Natural killer cell treated with Interleukin-12 subunit alpha and Interleukin-12 subunit beta and Interleukin-15 and Interleukin-18, amount 100 ng/mL, for 72 hours (primary cell): ENCODE measurements at places on chromosomes 12 and 14.

DNA sequence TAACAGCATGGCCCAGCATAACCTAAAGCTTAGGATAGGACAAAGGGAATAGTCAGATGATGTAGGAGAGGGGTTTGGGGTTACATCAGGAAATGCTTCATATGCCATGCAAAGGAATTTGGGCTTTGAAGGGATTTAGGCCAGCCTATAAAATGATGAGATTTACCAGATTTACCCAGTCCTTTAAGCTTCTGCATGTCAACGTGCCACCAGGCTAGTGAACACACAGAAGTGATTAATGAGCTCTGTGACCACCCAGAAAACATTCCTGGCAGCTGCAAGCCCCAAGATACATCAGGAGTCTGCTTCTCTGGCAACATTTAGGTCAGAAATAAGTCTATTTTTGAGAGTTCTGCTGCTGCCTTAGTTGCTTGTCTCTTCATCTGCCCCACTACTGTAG, 118.3 kb downstream of the LRIG3 start:
- no peaks in the 10 kb centered on the region for H3K27me3 ChIP-seq
- no peak overlapping the region for H3K4me3 ChIP-seq
- H3K27ac ChIP-seq = no peak overlapping the region
- no peaks in the 10 kb centered on the region for H3K36me3 ChIP-seq
- no peaks in the 10 kb centered on the region for H3K4me1 ChIP-seq
- no peak for DNase-seq

- H3K27me3 ChIP-seq = no peaks in the 10 kb centered on the region
- no peak overlapping the region for H3K27ac ChIP-seq
- H3K4me1 ChIP-seq = no peaks in the 10 kb centered on the region
- peaks cover 5% of the 10 kb centered on the region for H3K36me3 ChIP-seq
- no peak for DNase-seq
Observed at GRCh38 chr14:83172363-83172762, 1638.7 kb upstream of the SEL1L start.

DNA sequence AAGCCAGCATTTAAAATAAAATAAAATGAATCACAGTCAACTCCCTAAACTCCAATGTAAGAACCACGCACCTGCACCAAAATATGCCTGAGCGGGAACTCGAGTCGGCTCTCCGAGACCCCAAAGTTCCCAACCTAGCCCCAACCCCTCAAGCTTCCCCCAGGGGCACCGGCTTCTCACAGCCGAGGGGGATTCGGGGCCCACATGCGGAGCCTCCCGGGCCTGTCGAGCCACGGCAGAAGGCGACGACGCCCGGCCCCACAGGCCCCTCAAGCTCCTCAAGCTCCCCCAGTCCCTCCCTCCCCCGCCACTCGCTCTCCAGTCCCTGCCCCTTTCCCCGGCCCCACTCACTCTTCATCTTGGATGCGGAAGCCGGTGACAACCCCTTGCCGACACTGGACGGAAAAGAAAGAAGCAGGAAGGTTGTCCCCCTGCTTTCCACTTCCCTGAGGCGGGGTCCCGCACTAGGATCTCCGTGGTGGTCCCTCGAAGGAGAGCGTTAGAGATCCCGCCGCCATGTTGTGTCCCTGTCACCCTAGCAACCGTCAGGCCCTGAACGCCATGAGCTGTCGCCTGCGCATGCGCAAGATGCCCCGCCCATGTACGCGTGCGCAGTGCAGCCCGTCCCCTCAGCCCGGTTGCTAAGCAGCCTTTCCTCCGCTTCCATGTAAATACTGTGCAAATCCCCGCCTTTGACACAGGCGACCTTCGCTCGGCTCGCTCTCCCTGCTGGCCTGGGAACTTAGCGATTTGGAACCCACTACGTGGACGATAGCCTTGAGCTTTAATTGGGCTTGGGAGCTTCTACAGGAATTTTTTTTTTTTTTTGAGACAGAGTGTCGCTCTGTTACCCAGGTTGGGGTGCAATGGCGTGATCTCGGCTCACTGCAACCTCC, at the start of gene MOK:
TSS of gene MOK (minus strand) at position 554 of the 896 bp plus-strand sequence. CDS start at position 358, 196 bp downstream.
- H3K4me1 ChIP-seq = peaks cover 10% of the 10 kb centered on the region
- H3K27ac ChIP-seq = peak within 1 kb of the TSS; percentile 94
- H3K27me3 ChIP-seq = no peaks in the 10 kb centered on the region
- H3K36me3 ChIP-seq = no peaks in the 10 kb centered on the region

- no peaks in the 10 kb centered on the region for H3K4me1 ChIP-seq
- H3K27ac ChIP-seq = no peak overlapping the region
- no peak for DNase-seq
- H3K27me3 ChIP-seq = peaks cover 6% of the 10 kb centered on the region
Observed at GRCh38 chr12:2482938-2483660, 311.7 kb upstream of the FKBP4 start.

- no peak overlapping the region for H3K27ac ChIP-seq
- H3K27me3 ChIP-seq = no peaks in the 10 kb centered on the region
- DNase-seq = no peak
Observed at GRCh38 chr14:79703209-79703608, 508.1 kb downstream of the DIO2 start.

DNA sequence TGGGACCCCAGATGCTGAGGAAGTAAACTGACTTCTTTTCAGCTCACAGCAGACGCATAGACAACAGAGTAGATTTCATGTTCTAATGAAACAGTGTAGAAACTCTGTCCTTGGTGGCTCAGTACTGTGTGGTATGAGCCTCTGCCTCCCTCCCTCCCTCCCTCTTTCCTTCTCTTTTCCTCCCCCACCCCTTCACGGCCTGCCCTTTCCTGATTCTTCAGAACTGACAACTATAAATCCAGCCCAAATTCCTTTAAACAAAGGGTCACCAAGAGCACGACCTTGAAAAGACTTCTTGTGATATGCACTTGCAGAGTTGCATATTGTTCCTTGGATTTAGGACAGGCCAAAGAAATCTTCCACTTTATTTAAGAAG, 164.0 kb downstream of the ETV6 start:
- H3K4me3 ChIP-seq = no peak overlapping the region
- peaks cover 25% of the 10 kb centered on the region for H3K4me1 ChIP-seq
- no peak for DNase-seq
- no peaks in the 10 kb centered on the region for H3K27me3 ChIP-seq

- no peak for DNase-seq
- H3K27me3 ChIP-seq = peaks cover 32% of the 10 kb centered on the region
- no peaks in the 10 kb centered on the region for H3K36me3 ChIP-seq
- H3K4me1 ChIP-seq = no peaks in the 10 kb centered on the region
- no peak overlapping the region for H3K27ac ChIP-seq
Observed at GRCh38 chr12:66392266-66392915, 90.1 kb downstream of the HELB start.

DNA sequence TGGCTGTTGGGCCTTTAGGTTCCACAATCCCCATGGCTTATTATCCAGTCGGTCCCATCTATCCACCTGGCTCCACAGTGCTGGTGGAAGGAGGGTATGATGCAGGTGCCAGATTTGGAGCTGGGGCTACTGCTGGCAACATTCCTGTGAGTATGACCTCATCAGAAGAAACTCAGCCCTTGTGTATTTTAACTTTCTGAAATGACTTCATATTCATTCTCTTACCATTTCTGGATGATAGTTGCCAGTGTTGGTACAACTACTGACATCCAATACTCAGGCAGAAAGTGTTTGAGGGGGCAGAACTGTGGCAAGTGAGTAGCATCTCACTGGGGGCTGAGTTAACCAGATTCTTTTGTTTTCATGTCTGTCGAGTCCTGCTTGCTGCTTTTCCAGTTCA, 2.3 kb downstream of the DAZAP2 start:
- peak overlapping the region; percentile 89 for H3K4me3 ChIP-seq
- H3K27ac ChIP-seq = peak overlapping the region; percentile 98
- no peaks in the 10 kb centered on the region for H3K27me3 ChIP-seq
- peaks cover 24% of the 10 kb centered on the region for H3K36me3 ChIP-seq
- peaks cover 42% of the 10 kb centered on the region for H3K4me1 ChIP-seq
